Head of caudate nucleus (tissue), 42 donors: ENCODE measurements at places on chromosomes 7 and 10.

- DNase-seq: no peak
Measured at GRCh38 chr10:120098232-120098930, 205.9 kb downstream of the SEC23IP start.

- DNase-seq: no peak
Measured at GRCh38 chr7:123656544-123657303, 1.1 kb downstream of the LMOD2 start.

DNA sequence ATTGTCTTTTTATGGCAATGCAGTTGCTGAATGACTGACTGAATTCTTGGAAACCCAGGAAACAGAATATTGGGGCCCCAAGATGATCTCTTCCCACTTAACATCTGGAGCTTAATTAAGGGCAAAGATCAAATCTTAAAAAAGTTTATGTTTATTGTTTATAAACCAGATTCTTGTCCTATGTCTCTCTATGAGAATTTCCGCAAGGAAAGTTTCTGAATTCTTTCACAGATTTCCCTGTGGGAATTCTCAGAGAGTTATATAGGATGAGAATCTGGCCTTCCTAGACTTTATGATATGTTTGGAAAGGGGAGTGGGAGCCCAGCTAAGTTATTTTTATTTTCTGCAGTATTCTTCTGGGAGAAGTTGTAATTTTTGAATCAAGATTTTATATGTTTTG, 166.3 kb downstream of the RNLS start:
- DNase-seq: no peak

- no peak for DNase-seq
Measured at GRCh38 chr10:57628592-57629284, 639.0 kb downstream of the IPMK start.

DNA sequence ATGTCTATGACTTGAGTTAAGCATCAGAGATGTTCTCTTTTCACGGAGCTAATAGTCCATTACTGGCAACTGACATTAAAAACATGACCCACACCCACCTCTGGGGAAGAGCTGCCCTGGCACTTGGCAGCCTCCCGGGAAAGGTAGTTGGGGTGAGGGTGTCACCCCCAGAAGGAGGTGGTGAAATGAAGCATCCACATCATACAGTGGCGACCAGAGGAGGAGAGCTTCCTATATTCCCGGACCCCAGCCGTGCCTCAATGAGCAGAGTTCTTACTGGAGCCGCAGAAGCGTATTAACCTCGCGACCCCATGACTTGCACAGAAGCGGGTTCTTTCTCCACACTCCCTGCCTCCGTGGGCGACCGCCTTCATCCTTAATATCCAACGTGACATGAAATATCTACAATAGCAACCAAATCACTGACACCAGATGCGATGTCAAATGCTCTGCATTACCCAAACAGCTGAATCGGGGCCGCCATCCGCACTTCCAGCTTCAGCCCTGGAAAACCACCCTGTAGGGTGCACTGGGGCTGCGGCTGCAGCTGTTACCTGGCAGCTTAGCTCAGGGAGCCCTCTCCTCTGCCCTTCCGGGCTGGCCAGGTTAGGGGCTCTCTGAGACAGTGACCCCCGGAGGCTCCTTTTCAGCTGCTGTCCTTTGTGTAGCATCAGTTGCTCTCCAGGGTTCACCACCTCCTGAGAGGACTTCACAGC, 103.1 kb upstream of the PARD3 start:
- peak; percentile 13 for DNase-seq

DNA sequence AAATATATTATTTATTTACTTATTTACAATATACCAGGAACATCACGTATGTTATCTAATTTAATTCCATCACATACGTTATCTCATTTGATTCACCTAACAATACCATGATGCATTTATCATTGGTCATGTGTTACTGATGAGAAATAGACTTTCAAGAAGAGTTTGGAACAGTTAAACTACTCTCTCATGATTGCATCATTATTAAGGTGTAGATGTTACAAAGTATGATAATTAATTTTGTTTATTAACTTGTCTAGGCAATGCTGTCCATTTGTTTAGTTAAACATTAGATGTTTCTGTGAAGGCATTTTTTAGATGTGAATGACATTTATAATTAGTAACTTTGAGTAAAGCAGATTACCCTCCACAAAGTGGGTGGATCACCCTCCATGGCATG, 32.0 kb upstream of the PCDH15 start:
- no peak for DNase-seq

DNA sequence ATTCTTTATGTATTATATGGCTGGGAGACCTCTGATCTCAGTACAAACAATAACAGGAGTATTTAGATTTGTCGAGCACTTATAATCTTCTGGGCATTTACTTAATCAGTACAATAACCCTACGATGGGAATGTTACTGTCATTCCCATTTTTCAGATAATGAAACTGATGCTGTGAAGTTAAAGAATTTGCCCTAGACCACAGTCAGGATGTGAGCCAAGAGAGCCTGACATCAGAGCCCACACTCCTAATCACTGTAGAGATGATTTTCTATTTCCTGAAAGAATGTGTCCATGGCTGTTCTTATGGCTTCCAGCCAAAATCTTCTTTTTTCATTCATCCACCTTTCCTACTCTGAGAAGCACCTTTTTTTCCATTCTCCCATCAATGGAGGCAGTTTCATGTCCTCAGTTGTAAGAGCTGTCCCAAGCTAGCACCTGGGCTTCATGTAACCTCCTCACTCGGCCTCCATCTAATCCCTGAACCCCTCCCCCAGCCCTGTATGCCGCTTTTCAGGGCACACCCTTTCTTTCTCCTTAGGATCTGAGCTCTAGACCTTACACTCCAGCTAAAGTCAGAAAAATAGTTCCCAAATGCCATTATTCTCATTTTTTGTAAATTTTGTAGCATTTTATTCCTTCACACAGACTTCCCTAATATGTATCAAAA, 12.2 kb upstream of the CAV1 start:
- no peak for DNase-seq

- no peak for DNase-seq
Measured at GRCh38 chr10:102302611-102303010, 57.3 kb downstream of the GBF1 start.

GRCh38 chr10:78571286-78571685, 497.5 kb upstream of the ZMIZ1 start:
- no peak for DNase-seq

DNA sequence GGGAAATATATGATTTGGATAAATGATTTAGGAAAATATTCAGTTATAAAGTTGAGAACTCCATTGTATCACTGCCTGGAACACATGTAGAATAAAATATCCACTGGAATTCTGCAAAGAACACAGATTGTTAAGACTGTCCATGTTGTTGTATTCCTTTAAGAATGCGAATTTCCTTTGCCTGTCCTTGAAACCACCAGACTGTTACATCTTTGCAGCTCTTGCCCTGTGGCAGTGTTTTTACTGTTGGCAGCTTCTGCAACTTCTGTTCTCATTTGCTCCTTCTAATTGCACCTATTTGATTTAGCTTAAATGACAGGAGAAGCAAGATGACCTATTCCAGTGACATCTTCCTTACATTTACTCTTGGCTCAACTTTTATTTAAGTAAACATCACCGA, 39.7 kb downstream of the MALSU1 start:
- no peak for DNase-seq

- peak; percentile 60 for DNase-seq
Measured at GRCh38 chr10:101029520-101030295, 1.2 kb downstream of the PDZD7 start.

DNA sequence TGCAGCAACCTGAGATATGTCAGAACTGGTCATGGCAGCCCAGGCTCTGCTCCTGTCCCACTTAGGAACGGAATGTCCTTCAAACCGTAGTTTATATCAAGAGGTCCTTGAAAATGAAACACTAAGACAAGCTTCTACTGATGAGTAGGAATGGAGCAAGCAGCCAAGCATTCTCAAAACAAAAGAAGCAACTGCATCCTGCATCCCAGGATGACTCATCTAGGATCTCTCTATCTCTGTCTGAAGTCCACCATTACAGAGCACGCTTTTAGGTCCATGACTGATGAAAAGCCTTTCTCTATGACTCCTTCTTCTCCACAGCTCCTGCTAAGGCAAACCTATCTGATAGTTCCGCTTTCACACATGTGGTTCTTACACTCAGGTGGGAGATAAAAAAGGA, 16.3 kb downstream of the MBL2 start:
- DNase-seq: no peak

DNA sequence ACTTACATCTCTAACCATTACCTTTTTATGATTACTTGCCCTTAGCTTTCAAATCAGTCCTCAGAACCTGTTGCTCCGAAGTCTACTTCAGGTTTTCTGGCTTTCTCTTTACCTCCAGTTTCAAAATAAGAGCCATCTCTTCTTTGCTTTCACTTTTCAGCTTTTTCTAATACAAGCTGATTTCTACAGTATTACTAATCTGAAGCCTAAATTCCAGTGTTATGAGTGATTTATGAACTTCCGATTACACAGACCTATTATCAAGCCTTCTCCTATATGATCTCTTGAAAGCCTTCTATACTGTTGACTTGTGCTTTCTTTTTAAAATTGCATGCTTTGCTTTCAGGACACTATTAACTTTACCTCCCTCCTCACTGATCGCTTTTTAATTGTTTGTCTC, 1307.8 kb upstream of the CELF2 start:
- no peak for DNase-seq

GRCh38 chr10:16915300-16915699, 98.1 kb upstream of the RSU1 start:
- DNase-seq: no peak

DNA sequence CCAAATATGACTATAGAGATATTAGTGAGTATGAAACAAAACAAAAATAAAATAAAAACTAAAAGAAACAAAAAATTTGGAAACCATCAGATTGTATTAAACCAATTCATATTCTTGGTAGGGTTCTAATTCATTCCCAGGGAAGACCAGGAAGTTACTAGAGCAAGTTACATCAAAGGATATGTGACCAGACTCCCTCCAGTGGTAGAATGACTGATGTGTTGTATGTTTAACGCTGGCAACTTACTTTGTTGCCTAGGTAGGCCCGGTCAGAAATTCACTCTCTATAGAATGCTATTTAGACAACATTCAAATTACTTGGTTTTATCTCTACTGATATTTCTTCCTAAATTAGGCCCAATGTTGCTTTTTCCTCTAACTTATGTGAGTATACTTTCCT, 5.2 kb downstream of the PHYHIPL start:
- DNase-seq: no peak

GRCh38 chr10:118163217-118163616, 116.5 kb upstream of the RAB11FIP2 start:
- no peak for DNase-seq

- no peak for DNase-seq
Measured at GRCh38 chr7:114273218-114273617, 141.4 kb upstream of the FOXP2 start.

- DNase-seq: peak; percentile 54
Measured at GRCh38 chr10:15744217-15744865, 24.6 kb upstream of the ITGA8 start.

DNA sequence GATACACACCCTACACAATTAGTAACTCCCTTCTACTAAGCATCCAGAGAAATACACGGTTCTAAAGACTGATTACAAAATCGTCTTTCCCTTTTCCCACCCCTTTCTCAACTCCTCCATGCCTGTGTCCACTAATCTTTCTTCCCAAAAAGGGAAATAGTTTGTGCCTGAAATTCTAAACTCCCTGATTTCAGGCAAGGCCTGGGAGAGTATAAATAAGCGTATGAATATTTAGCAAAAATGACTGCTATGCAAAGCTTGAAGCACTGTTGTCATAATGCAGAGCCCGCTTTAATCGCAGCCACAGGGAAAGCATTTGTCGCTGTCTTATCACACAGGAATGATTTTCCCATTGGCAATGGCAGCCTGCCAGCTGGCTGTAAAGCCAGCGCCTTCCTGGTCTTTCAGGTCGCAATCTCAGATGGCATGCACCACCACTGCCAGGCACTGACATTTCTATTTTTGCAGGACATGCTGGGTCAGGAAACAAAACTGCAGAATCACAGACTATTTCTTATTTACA, 142.9 kb upstream of the PCGF5 start:
- peak; percentile 14 for DNase-seq

DNA sequence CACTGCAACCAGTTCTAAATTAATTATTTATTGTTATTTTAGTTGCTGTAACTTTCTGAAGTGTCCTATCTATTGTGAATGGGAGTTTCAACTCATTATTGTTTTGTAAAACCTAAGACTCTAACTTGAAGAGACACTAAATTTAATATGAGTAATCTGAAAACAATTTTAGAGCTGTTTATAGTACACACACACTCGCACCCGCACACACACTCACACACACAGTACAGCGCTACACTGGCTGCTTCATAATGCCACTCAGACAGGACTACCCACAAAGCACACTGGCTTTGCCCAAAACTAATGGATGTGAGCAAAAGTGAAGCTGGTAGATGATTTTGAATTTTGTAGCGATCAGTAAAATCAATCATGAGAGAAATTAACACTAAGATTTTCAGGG, 238.9 kb upstream of the ETV1 start:
- DNase-seq: no peak

- DNase-seq: no peak
Measured at GRCh38 chr7:23469150-23469960, 936 bp downstream of the IGF2BP3 start.

GRCh38 chr10:70778267-70778924, 6.8 kb downstream of the TBATA start:
- no peak for DNase-seq

DNA sequence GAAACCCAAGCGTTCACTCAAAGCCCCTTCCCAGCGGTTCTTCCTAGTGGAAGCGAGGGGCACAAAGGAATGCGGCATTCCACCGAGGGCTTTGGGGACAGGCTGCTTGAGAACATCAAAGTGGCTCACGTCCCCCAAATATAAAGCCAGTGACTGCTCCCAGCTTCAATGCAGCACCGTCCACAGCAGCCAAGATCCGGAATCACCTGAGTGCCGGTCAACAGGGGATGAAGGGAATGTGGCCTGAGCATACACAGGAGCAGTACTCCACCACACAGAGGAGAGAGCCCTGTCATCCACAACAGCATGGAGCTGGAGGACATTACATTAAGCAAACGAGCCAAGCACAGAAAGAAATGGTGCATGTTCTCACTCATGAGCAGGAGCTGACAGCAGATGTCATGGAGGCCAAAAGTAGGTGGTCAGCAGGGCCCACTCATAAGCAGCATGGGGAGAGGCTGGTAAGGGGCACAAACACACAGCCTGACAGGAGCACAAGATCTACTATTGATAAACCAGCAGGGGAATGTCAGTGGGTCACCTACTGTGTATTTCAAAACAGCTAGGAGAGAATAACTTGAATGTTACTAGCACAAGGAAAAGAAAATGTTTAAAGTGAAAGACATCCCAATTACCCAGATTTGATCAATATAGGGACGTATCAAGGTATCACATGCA, 79.5 kb downstream of the DIP2C start:
- no peak for DNase-seq
